ENCODE measurements at places on chromosomes 2 and 18.

GRCh38 chr2:197450465-197450864, 2.9 kb upstream of the COQ10B start:
- DNase-seq: no peak

- DNase-seq: no peak
Observed at GRCh38 chr2:88857951-88858411, 166.5 kb downstream of the RPIA start.

DNA sequence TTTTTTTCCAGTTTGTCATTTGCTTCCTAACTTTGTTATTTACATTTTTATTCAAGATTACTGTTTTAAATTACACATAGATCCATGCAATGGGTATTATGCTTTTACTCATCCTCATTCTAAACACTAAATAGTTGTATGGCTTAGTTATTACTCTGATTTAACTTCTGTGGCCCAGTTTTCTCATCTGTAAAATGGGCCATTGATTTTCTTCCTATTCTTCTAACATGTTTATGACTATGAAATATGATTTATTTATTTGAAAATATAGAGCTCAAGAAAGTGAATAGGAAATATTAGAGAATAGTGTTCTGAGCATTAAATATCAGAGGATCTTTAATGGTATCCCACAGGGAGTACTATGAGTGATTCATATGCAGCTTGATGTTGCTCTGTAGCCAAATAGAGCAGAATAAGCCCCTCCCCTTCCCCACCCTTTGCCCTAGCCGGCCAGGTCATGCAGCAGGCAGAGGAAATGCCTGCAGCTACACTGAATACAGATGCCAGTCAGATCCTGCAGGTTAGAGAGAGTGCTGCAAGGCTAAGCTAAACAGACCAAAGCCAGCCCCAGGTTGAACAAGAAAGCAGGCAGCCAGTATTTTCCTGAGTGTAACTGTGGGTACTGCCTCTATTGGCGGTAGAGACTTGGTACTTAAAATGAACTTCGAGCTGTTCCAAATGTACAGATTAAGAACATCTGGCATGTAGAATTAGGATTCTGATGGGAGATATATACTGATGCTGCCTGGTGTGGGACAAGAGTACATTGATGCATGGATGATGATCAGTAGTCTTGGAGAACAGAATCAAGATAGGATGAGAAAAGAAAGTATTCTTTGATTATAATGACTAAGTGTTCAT, 11.7 kb upstream of the ACYP2 start:
- DNase-seq: no peak

DNA sequence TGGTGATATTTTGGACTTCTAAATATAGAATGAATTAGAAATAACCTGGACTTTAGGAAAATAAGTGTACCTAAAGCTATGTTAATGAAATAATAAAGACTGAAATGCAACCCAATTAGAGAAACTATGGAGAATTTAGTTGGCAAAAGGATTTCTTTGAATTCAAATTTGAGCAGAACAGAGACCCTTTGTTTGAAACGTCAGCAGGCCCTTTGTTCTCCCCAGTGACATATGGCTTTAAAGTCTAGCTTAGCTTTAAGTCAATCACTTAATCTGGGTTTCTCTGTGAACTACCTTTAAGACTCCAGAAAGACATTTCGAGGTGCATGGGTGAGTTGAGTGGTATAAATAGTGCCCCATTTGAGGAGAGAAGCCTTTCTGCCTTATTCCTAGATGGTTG, 130.5 kb upstream of the CREB1 start:
- no peak for DNase-seq

DNA sequence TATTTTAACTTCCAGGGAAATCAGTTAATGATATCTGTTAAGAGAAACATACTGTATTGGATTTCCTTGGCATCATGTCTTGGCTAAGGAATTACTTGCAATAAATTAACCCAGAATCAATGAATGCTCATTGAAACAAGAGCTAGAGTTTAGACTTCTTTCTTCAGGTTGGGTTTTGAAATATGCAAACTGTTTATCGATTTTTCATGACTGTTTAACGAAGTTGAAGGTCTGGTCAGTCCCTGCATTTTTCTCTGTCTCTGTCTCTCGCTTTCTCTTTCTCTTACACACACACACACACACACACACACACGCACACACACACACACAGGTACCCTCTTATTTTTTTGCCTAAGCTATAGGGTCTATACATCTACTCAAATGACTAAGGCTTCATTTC, 981.0 kb downstream of the SUCLG1 start:
- no peak for DNase-seq

DNA sequence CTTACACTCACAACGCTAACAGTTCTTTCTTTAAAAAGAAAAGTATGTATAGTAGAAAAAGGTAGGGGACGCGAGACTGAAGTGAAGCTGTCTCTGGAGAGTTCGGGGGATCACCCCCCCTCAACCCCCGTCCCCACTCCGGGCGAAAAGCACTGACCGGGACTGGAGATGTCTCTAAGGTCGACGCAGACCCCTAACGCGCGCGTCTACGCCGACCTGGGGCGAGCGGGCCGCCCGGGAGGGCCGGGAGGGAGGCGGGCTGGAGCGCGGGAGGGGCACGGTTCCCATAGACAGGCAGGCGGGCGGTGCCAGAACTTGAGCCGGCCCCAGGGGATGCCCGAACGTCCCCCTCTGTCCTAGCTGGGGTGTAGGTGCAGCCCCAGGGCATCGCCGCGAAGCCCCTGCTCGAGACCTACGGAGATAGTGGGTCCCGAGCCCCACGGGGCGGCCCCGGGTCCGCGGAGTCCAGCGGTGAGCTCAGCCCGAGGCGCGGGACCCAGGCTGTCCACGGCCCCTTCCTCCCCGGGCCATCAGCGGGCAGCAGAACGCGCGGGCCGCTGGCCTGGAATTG, 82.2 kb downstream of the CHRNA1 start:
- DNase-seq: no peak

GRCh38 chr18:312415-312814, 44.6 kb upstream of the THOC1 start:
- no peak for DNase-seq

- DNase-seq: no peak
Observed at GRCh38 chr18:3889121-3889520, 439.1 kb downstream of the TGIF1 start.

GRCh38 chr18:7805880-7806279, 238.8 kb downstream of the PTPRM start:
- no peak for DNase-seq

- peak; percentile 54 for DNase-seq
Observed at GRCh38 chr2:159933727-159934049, 128.7 kb downstream of the PLA2R1 start.

- no peak for DNase-seq
Observed at GRCh38 chr2:120914839-120915521, 179.3 kb downstream of the GLI2 start.

DNA sequence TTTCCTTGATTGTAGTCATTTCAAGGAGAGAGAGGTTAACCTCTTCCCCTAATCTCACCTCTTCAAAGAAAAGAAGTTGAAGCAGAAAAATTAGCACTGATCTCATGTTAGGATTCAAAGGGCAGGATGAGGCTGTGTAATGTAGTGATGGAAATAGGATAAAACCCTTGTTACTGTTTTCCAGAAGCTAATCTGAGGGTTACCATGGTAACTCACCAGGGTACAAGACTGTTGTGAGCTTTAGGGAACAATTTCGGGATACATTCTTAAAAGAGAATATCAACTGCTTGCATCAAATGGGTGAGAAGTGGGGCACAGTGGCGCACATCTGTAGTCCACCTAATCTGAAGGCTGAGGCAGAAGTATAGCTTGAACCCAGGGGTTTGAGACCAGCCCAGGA, 64.9 kb upstream of the SLC39A10 start:
- DNase-seq: no peak

GRCh38 chr2:240149943-240150784, 9.7 kb upstream of the OTOS start:
- no peak for DNase-seq

GRCh38 chr2:72145289-72145657, 2.4 kb downstream of the CYP26B1 start:
- no peak for DNase-seq

- no peak for DNase-seq
Observed at GRCh38 chr2:161228511-161229240, 68.4 kb downstream of the TANK start.

- no peak for DNase-seq
Observed at GRCh38 chr18:43108469-43108868, 7.0 kb downstream of the RIT2 start.

- DNase-seq: no peak
Observed at GRCh38 chr2:235820571-235820970, 326.7 kb downstream of the AGAP1 start.

DNA sequence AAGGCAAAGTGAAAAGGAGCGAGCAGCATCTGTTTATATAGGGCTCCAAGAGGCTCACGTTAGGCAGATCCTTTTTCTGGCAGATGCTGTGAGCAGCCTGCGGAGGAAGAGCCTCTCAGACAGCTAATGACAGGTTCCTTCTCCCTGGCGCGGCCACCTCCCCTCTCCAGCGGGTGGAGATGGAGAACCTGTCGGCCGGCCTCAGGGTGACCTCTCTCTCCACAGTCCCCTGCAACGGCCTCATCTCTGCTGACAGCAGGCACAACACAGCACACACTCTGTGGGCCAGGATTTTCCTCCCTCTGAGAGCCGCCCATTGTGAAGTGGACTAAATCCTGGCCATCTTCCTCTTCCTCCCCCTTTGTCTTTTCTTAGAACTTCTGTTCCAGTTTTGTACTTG, 119.8 kb downstream of the PRKCE start:
- no peak for DNase-seq

DNA sequence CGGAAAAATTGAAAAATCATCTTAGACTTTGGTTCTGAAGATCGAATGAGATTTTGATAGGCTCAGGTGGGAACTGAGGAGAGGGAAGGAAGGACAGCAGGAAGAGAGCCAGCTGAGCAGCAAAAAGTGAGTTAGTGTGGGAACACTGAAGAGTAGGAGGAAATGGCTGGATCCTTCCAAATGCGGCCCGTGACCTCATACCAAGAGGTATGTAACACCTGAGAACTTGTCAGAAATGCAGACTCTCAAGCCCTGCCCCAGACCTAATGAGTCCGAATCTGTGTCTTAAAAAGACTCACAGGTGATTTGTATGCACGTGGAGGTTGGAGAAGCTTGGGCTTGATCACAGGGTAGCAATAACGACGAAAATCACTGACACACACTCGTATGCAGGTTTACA, 42.0 kb downstream of the COL4A3 start:
- DNase-seq: no peak

DNA sequence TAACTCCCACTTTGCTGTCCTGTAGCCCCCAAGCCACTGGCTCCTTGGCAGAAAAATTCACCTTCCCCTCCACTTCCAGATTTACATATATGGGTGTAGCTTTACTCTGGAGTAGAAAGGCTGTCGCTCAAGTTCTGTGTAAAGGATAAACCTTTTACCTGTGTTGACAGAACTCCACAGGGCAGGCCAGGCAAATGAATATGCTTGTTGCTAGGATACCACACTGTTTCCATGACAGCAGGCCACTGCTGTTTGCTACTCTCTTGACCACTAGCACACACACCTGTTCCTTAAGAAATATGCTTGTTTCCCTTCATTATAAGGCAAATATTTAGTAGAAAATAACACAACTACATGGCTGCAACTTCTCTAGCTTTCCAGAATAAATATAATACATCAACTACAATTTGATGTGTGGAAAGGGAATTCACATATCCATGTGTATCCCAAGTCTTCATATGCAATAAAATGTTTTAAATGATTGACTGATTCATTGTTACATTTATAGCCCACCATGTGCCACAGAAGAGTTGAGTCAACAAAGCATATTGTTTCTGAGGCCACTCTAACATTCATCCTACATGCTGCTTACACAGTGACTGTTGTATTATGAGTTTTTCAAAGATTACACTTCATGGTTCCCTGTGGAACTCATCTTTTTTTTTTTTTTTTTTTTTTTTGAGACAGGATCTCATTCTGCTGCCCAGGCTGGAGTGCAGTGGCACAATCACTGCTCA, 56.2 kb upstream of the ROCK1 start:
- DNase-seq: no peak

- DNase-seq: no peak
Observed at GRCh38 chr2:235049719-235050118, 97.9 kb downstream of the SH3BP4 start.

- DNase-seq: no peak
Observed at GRCh38 chr2:15814403-15814802, 125.9 kb upstream of the MYCN start.

DNA sequence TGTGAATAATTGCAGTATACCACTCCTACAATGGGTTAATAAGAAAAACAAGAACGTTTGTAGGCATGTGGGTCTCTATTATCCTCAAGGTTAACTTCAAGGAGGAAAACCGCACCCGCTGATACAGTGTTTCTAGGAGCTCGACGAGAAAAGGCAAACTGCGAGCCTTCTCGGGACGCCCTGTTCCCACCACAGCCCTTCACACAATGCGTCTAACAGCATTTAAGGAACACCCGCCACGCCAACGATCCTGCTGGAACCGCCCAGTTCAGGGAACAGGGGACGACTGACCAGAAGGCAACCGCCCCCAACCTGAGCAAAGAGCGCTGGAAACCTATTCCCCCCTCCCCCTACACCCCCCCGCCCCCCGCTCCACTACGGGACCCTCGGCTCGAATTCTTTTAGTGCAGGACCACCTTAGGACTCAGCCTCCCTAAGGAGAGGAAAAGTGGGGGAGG, 710 bp upstream of the TMSB10 start:
- no peak for DNase-seq

DNA sequence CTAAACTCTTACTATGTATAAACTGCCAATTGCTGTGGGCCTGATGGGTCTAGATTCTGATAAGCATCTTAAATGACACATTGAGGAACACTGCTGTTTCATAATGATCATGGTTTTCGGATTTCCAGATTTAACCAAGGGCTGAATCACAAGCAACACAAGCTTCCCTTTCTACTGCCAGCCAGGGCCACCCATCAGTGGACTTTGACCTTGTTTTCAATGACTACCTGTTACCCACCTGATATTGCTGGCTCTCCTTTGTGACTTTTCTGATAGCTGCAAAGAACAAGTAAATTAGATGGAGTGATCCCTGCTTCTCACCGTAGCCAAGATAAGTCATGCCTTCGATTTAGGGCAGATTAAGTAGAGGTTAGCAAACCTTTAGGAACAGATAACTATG, 259.0 kb downstream of the PAX3 start:
- DNase-seq: no peak

DNA sequence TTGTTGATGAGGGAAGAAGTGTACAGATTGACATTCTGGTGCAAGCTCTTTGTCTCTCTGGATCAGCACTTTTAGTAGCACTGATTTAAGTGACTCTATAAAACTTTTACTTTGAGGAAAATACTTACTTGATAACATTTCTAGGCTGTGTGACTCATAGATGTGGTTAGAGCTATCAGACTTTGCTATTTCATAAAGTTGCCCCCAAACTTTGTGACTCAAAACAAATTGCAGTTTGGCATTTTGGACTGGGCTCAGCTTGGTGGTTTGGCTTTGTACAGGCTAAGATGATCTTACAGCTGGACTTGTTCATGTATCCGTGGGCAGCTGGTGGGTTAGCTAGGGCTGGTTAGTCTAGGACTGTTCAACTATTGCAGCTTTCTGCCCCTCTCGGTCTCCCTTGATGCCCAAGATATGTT, 42.1 kb upstream of the GLS start:
- no peak for DNase-seq

DNA sequence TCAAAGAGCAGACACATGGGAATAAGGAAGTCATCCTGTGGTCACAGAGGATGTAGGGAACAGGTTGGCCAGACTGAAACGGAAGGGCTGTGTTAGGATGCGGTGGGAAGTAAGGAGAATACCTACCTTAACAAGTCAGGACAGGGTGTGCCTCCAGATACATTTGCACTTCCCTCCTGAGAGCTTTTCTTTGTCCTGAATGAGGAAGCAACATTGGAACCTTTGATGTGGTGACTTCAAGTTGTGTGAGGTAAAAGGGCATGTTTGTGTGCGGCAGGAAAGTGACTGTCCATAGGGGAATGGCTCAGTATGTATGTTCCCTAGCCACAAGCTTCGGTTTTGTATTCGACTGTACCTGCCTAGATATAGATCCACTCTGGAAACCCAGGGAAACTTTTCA, 24.9 kb upstream of the LRRTM1 start:
- DNase-seq: no peak
